ENCODE measurements at places on chromosomes 12 and 14.

DNA sequence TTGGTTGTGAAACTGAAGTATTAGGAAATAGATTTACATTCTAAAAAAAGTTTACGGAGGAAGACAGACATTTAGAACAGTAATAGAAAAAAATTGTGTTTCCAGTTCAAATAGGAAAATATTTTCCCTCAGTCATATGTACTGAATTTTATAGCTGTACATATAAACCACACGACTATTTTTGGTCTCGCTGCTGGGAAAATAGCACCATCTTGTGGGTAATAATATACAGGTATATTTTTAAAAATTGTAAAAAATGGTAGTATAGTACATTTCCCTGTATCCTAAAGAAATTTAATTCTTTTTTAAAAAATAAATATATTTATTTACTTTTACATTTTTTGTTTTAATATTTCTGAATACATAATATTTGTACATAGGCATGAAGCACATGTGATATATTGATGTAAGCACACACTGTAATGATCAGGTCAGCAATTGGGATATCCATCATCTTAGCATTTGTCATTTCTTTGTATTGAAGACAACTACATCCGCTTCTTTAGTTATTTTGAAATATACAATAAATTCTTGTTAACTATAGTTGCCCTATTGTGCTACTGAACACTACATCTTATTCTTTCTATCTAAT is 168.6 kb downstream of the ALX1 start:
- no peak for DNase-seq

- DNase-seq, result no peak
Measured at GRCh38 chr14:49933704-49934103, 40.8 kb downstream of the ARF6 start.

DNA sequence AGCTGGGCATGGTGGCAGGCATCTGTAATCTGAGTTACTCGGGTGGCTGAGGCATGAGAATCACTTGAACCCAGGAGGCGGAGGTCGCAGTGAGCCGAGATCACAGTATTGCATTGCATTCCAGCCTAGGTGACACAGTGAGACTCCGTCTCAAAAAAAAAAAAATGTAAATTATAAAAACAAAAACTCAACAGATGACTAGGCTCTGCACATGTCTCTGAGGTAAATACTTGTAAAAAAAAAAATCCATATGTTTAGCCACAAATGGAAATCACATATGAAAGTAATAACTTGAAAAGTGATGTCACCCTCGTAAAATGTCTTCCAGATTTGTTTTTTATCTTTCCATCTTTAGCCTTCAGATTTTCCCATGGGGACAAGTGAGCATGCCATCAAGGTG is 85.0 kb downstream of the KICS2 start:
- no peak for DNase-seq

GRCh38 chr14:60183741-60184140 is 18.5 kb upstream of the DHRS7 start:
- DNase-seq, result no peak

- DNase-seq, result no peak
Measured at GRCh38 chr12:110744601-110745264, 2.0 kb upstream of the PPP1CC start.

DNA sequence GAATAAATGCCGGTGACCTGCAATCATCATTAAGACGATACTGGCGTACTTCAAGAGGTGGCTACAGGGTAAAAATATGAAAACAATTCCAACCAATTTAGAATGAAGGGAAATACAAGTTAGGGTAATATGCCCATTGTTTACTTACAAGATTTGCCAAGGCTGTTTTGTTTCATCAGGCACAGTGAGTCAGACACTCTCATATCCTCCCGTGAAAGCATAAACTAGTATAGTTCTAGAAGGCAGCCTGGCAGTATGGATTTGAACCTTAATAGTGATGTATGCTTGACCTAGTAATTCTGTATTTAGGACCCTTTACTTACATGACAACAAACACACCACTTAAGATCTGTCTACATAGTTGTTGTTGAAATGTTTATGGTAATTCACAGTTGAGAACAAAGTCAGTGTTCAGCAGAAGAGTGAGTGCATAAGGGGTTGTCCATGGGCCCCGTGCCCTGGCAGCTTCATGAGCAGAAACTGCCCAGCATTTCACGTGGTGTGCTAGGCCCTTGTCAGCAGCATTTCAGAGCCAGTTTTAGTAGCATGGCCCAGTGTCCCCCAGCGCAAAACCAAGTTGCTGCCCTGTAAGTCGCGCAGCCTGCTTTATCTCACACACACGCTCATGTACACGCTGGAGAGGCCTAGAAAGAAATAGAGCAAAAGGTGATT is 80.8 kb downstream of the EP400 start:
- DNase-seq, result no peak

GRCh38 chr12:99282086-99282485 is 365.5 kb upstream of the GARIN6 start:
- DNase-seq, result no peak

GRCh38 chr12:109542876-109543275 is 30.4 kb downstream of the MMAB start:
- DNase-seq, result no peak

- DNase-seq, result no peak
Measured at GRCh38 chr14:75479770-75480600, 42.3 kb upstream of the BATF start.

- DNase-seq, result no peak
Measured at GRCh38 chr14:61523751-61524150, 171.6 kb upstream of the HIF1A start.
